ENCODE measurements at places on chromosomes 11 and 22.

- no peak for DNase-seq
Observed at GRCh38 chr11:63906585-63906984, 10.4 kb downstream of the RCOR2 start.

DNA sequence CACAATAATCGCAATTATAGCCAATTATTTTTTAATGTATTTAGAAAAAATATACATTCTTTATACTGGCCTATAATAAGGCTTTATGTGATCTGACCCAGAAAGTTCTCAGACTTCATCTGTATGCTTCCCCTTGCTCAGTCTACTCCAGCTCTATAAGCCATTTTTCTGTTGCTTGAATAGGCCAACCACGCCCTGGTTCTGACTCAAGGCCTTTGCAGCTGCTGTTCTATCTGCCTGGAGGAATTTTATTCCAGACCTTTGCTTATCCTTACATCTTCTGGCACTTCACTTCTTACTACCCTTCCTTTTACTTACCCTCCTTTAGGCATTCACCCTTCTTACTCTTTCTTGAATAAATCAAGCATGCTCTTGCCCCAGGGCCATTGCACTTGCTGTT lies 54.9 kb upstream of the PDE3B start:
- no peak for DNase-seq

- no peak for DNase-seq
Observed at GRCh38 chr11:73961321-73961720, 10.5 kb downstream of the DNAJB13 start.

GRCh38 chr11:126083829-126084607 lies 21.4 kb upstream of the CDON start:
- no peak for DNase-seq

DNA sequence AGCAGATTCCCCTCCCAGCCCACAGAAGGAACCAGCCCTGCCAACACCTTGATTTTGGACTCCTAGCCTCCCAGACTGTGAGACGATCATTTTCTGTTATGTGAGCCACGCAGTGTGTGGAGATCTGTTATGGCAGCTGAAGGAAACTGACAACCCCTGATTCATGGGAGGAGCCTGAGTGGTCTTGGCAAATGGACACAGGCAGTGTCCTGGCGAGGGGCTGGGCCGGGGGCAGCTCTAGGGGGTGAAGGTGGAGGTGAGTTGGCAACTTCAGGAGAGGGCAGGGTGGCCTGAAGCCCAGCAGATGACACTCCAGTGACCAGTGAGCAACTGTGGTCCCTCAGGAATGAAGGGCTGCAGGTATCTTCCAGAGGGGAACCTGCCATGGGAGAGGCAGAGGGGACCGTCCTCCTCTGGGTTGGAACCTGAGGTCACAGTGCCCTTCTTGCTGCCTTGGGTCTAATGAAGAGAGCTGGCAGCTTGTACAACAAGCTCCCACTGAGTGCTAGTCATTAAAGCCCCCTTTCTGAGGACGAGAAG lies 82.7 kb downstream of the CSNK2A3 start:
- DNase-seq = no peak

DNA sequence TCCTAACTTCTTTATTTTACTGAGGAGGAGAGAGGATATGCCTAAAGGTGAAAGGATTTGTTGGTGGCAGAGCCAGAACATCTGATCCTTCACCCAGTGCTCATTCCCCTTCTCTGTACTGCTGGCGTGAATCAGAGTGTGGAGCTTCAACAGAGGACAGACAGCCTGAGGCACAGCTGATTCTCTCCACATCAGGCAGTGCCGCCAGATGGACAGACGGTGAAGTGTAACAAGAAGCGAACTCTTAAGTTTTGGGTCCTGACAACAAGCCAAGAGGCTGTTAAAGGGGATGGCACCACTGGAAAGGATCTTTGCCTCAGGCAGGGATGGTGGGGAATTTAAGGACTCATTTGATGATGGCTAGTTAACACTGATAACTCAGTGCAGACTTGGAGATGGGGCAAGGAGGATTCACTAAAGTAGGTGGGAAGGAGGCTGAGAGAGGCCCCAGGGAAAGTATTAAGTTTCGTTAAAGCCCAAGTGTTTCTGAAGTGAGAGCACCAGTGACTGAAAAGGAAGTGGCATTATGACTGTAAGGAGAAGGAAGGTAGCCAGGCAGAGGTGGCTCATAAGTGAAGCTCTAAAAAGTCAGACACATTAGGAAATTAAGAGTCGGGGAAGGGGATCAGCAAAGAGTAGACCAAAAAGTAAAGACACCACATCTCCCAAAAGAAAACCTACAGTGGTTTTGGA lies 81.3 kb downstream of the CLPB start:
- DNase-seq = no peak

GRCh38 chr11:116272181-116272789 lies 500.5 kb downstream of the BUD13 start:
- DNase-seq = no peak

GRCh38 chr11:11436715-11437313 lies 83.8 kb upstream of the CSNK2A3 start:
- no peak for DNase-seq

- DNase-seq = no peak
Observed at GRCh38 chr22:31818481-31819392, 64.9 kb downstream of the DEPDC5 start.

- no peak for DNase-seq
Observed at GRCh38 chr22:47067321-47067890, 305.0 kb downstream of the TBC1D22A start.

DNA sequence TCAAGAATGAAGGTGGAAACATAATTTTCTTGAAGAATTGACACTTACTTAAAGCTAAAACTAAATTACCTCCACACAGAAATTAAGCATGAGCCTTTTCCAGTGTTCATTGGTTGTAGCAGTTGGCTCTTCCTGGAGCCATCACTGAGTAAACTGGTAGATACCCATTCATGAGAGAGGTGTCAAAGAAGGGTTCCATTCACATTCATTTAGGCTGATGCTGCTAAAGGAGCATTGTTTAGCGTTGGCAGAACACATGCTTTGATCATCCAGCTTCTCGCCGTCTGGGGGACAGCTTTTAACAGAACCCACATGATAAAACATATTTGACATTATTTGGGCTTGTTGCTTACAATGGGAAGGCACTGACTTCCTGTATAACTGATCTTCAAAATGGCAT lies 71.6 kb downstream of the TNRC6B start:
- no peak for DNase-seq

DNA sequence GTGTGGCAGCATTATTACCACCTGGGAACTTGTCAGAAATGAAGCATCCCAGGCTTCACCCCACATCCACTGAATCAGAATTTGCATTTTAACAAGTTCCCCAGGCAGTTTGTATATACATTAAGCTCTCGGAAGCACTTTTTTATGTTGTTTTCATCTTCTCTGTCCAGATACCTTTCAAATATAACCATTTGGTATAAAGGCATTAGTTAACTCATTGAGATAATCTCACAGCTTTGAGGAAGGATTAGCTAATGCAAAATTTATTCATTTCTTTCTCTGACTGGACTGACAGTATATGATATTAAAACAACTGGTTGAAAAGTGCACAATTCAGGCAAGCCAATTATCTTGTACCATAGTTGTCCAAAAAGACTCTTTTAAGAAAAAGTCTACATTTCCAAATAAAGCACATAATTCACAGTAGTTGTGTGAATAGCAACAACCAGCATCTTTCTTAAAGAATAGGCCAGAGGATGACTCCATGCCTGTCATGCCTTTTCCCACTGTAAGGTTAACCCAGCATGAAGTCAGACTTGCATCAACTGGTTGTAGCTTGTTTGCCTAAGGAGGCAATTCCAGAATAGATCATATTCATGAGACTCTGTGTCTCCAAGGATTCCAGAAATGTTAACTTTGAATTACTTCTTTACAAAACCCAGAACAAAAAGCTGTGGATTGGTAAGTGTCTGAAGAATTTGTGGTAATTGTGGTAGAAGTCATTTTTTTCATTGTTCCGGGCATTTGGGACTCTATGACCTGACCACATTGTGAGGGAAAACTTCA lies 254.3 kb upstream of the SESN3 start:
- no peak for DNase-seq

- DNase-seq = no peak
Observed at GRCh38 chr11:82757660-82758357, 24.1 kb upstream of the FAM181B start.

DNA sequence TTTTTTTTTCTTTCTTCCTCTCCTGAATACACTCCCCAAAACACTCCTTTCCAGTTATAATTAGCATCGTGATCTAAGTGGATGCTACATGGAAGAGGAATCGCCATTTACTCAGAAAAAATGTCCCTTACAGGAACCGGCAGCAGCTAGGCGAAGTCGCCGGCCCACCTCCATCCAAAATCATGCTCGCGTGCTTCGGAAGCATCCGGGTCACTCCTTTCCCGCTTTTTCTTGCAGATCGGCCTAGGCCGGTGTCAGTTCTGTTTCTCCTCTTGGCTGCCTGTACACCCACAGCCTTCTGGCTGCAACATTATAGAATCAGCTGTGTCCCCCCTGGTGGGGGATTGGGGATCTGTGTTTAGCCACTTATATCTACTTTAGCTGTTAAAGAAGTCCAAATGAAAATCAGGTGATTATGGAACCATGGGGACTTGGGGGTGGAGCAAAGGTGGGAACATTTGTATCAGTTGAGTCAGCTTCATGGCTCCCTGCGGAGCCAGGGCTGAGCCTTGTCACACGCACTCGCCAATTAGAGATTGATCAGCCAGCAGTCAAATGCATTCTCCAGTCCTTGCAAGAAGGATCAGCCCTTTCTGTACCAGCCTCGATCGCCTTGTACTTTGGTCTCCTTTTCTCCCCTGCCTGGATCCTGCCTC lies 36.3 kb downstream of the ASRGL1 start:
- DNase-seq = no peak

- no peak for DNase-seq
Observed at GRCh38 chr11:129888451-129888850, 6.9 kb downstream of the NFRKB start.

DNA sequence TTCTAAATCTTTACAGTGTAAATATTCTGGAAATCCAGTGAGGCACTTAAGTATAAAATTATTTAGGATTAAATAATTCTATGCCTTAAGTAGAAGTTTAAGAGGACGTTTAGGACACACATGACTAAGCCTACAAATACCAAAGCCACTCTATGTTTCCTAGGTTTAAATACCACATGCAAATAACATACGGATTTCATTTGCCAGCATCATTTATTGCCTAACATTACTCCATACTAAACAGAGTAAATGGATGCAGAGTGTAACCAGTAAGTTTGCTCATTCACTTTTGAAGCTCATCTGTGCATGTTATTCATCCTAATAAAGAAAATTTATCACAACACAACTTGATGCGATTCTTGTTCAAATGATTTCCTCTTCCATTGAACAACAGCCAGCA lies 4.1 kb downstream of the BDNF start:
- no peak for DNase-seq

- no peak for DNase-seq
Observed at GRCh38 chr11:95563859-95564258, 225.7 kb downstream of the FAM76B start.

DNA sequence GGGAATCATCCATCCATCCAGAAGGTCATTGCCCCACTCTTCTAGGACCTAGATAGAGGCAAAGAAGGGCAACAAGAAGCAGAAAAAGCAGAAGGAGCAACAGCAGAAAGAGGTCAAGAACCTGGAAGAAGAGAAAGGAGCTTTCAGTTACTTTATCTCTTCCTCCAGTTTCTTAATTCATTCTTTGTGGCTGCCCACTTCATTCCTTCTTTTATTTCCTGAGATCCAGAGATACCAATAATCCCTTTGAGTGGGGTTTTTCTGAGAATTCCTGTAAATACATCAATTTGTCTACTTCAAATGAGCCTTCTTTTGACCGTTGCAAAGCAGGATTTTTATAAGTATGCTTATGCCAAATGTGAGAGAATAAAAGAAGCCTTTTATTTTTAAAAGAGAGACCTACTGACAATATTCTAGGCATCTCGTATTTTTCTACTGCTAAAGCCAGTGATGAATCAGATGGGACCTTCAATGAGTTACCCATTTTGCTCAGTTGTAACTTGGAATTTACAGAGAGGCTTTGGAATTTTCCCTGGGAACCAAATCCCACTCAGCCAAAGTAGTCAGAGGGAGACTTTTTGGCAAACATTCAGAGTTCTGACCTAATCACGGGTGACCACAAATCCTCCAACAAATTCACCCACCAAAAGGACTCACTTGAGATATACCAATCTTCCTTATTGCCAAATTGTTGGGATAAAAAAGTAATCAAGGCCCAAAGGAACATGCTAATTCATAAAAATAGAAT lies 54.9 kb downstream of the ZC3H12C start:
- DNase-seq = no peak

GRCh38 chr11:281486-282161 lies 3.4 kb downstream of the NLRP6 start:
- DNase-seq = no peak

GRCh38 chr11:2315395-2316168 lies 13.8 kb downstream of the TSPAN32 start:
- DNase-seq = no peak

Measured in activated CD4-positive, alpha-beta T cell treated with anti-CD3 and anti-CD28 coated beads, Interleukin-2, amount 50 U/mL, for 24 hours (primary cell).